ENCODE measurements at places on chromosomes 4 and X.

DNA sequence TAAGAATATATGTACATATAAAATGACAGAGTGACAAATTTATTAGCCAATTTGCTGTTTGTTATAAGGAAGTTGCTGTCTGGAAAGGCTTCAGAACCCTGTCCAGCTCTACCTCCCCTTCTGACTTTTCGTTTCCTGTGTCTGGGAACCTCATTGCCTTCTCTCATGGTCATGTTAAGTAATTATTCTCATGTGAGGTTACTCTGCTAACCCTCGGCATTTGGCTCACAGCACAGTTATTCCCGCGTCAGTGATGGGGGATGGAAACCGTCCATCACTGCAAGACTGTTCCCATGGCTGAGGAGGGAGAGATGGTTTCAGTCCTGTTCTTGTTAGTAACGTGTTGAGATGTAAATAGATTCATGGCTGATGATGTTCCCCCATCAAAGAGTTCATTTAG, 11.9 kb downstream of the EDNRA start:
- DNase-seq = no peak

- no peak for DNase-seq
These were observed 5.6 kb downstream of the SORCS2 start for GRCh38 chr4:7197910-7198309.

DNA sequence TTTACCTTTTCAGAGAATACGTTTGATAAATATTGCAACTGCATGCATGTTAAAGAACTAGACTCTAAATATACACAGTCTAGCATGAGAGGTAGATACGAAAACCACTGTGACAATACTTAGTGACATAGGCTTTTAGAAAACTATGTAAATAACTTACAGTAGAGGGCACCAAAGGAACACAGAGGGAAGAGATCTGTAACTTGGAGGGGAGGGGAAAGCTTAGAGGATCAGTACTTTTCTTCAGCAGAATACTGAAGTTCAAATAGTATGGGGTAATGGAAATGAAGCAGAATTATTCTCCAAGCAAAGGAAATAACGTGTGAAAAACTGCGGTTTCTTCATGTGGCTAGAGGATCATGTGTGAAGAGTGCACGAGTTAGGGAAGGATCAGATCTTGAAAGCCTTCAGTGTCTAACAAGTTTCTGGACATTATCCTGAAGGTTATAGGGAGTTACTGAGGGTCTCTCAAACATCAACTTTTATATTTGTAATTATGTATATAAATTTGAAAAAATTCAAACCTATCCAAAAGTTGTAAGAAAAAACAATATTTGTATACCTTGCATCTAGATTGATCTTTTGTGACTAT, 264.3 kb downstream of the NPFFR2 start:
- DNase-seq = peak; percentile 33

DNA sequence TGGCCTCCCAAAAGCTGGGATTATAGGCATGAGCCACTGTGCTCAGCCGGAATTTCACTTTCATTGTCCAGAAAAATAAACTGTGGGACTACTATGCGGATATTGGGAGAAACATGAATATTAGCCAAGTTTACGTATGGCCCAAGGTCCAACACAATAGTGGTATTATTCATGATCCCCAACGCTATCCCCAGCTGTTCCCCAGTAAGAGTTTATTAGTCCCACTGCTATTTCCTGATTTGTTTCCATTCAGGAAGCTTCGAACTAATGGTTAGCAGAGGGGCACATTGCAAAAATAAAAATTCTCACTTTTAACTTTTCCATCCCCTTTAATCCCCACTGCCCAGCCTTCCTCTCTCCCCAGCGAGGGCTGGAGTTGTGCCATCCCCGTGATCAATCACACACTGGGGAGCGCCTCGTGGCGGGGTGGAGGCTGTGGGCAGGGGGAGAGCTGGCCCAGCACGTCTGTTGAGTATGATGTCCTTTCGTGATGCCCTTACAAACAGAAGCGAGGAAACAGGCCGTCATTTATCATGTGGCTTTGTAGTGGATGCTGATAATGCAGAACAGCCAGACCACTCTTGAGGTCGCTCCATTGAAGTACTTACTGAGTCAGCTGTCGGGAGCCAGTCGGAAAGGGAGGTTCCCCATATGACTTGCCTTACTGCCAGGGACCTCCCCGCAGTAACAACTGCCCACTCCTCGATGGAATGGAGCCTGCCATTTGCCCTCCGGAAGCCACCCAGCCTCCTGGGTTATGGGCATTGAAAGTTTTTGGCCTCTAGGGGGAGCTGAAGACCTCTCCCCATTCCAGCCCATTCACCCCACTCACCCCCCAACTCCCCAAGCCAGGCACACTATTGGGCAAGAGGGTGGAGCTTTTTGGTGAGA, 117.0 kb downstream of the KDR start:
- no peak for DNase-seq

- DNase-seq = peak; percentile 72
These were observed 811 bp downstream of the FLNA start for GRCh38 chrX:154373340-154374306.

DNA sequence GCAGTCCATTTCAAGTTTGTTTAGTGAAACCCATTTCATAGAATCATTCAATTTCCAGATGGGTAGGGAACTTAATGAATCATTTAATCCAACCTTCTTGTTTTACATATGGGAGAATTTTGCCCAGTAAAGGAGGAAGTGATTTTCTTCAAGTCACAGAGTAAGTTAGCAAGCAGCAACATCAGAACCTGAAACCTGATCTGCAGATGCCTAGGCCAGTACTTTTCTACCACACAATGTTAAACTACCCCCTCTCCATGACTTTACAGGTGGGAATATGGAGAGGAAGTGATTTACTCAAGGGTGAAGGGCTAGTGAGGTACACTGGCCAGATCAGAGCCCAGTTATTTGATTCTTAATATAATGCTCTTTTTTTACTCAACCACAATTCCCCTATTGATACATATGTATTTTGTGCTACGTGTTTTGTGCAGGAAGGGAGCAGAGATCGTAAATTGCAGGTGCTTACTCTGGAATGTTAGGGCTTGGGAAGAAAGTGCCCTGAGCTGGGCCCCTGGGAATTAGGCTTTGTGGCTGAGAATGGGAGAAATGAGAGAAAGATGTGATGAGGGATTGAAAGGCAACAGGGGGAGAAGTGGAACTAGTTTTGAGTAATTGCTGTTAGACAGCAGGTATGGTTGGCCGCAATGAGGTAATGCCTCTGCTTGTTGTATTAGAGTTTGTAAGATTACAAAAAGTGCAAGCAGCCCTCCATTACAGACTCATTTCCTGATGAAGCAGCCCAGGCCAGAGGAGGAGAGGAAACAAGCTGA, 6.8 kb downstream of the LHFPL1 start:
- DNase-seq = no peak

DNA sequence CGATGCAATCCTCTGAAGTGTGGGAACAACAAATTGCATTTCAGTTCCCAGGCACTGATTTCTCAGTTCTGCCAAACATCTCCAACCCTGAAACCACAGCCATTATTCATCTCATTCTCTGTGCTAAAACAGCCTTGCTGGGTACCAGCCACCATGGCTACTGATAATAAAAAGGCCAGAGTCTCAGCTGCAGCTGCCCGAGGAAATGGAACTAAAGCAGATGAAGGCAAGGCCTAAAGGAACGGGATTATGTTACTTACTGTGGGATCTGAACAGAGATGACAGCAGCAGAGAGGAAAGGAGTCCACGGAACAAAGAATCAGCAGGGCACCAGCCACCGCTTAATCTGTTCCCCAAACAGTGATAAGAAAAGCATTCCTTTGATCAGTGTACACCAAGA, 155.7 kb downstream of the PAPSS1 start:
- DNase-seq = no peak

- DNase-seq = no peak
These were observed 33.3 kb upstream of the LONRF3 start for GRCh38 chrX:118941147-118941546.

DNA sequence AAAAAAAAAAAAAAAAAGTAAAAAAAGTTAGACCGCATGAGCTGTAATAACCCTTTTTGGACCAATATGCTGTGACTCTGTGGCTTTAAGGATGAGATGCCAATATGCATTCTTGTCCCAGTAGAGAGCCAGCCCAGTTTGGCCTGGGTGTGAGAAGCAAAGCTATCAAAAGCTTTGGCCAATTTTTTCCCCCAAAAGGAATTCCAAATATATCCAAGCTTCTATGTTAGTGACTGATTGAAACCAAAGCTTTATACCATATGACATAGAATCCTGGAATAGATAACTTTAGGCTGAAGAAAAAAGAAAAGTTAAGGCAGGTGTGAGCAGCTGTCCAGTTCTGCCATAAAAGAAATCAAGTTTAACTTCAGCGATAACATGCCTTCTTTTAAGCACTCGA, 30.5 kb upstream of the RBPJ start:
- no peak for DNase-seq

DNA sequence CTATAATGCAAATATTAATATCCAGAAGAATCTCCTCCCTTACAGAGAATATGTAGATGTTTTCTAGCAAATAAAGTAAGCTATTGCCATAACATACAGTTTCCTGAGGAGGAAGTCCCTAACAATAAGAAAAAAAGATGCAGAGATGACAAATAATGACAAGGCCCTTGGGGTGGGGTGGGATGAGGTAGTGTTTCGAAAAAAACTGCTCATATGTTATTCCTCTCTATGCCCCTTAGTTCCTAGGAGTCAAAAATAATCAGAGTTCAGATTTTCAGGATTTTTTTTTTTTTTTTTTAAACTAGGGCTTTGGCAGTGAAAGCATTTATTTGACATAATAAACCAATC, 99.0 kb downstream of the ZAR1 start:
- DNase-seq = no peak

DNA sequence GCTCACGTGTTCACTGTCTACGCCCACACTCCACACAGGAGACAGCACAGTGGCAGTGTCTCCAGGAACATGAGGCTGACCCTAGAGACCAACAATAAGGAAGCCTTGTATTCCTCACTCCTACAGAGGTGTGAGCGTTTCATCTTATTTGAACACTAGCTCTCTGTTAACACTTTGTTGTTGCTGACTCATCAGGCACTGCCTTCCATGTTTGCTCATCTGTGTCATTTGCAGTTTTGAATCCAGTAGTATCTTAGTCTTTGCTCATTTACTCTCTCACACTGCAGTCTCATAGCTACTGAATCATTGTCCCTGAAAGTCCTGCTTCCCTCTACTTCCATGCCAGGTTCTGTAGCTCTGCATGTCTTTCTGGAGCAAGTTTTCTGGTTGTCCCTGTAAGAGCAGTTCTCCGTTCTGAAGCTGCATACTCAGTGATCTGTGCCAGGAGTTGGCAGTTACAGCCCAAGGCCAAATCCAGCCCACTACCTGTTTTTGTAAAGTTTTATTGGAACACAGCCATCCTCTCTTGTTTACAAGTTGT, 80.3 kb upstream of the DCLK2 start:
- peak; percentile 68 for DNase-seq
